ENCODE measurements at places on chromosomes 6 and 20.

GRCh38 chr20:3011752-3012151, 31.7 kb upstream of the GNRH2 start:
- no peak for DNase-seq

- no peak for DNase-seq
These were observed 150.9 kb upstream of the MLIP start for GRCh38 chr6:53960311-53960710.

GRCh38 chr6:33377171-33377570, 14.5 kb upstream of the KIFC1 start:
- no peak for DNase-seq

DNA sequence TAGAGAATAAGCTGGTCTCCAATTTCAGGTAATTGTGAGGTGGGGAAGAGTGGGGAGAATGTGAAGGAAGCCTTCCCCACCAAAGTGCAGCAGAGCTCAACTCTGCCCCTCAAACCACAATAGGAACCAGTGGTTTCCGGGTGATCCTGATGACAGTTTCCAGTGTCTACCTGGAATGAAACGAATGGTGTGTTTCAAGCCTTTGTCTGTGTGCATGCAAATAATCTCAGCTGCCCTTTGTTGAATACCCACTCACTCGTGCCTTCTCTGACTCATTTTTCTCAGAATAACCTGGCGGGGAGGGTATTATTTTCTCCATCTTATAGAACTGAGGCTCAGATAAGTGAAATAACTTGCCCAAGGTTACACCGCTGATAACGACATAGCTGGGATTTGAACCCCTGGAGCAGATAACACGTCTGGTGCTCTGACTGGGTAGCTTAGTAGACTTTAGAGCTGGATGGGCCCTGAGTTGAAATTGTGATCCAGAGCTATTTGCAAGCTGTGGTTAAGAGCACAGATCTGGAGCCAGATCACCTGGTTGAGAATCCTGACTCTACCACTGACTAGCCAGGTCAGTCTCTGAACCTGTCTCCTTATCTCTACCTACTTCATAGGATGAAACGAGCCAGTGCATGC, 85.1 kb downstream of the EYA2 start:
- no peak for DNase-seq

GRCh38 chr6:20870493-20870892, 336.2 kb downstream of the CDKAL1 start:
- DNase-seq = no peak

DNA sequence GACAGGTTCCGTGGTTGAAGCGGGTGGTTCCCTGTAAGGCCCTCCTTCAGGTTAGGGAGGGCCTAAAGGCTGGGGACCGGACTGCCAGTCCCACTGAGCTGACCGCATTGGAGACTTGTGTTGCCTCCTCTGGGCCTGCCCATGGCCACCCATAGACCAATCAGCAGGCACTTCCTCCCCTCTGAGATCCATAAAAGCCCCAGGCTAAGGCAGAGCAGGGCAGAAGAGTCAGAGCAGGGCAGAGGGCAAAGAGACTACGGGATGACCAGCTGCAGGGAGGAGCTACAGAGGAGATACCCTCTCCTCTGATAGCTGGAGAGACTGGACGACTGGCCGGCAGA, 537.4 kb downstream of the TENT5A start:
- no peak for DNase-seq

GRCh38 chr6:100573166-100573565, 108.4 kb upstream of the SIM1 start:
- no peak for DNase-seq

DNA sequence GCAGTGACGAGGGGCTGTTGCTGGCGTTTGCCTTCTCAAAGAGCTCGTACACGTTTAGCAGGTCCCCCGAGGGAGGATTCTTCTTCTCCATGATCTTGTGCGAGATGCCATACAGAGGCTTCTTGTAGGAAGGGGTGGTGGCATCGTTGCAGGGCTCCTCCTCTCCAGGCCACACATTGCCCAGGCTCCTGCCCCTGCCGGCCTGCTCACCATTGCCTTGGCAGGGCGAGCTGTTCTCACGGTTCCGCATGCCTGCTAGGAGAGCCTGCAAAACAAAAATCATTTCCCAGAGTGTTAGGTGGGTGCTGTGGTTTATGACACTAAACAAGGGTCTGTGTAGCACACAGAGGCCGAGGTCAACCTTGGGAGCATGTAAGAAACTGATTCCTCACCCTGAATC, 42.7 kb downstream of the MTRES1 start:
- DNase-seq = no peak

GRCh38 chr6:112180095-112180820, 74.1 kb downstream of the LAMA4 start:
- DNase-seq = peak; percentile 75

DNA sequence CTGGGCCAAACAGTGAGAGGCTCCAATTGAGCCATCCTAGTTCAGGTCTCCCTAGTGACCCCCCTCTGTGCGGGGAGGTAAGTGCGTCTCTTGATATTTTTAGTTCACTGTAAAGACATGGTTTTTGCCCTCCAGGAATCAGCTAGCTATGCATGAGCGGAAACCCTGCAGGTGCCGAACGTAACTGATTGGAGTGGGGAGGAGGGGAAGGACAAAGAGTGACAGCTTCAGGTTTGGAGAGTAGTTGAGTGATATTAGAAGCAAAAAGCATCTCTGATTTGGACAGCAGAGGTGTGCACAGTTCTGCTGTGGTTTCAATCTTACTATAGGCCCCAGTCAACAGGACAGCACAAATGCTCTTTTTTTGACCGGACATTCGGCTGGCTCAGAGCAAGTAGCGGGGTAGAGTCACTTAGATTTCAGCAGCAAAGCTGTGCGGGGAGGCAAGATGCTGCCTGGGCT, 31.8 kb downstream of the TBC1D7 start:
- DNase-seq = no peak

GRCh38 chr6:162459985-162460384, 267.6 kb downstream of the PRKN start:
- no peak for DNase-seq

GRCh38 chr6:168160506-168161370, 81.7 kb upstream of the FRMD1 start:
- DNase-seq = no peak

GRCh38 chr6:45504947-45505346, 127.2 kb upstream of the SUPT3H start:
- DNase-seq = no peak

DNA sequence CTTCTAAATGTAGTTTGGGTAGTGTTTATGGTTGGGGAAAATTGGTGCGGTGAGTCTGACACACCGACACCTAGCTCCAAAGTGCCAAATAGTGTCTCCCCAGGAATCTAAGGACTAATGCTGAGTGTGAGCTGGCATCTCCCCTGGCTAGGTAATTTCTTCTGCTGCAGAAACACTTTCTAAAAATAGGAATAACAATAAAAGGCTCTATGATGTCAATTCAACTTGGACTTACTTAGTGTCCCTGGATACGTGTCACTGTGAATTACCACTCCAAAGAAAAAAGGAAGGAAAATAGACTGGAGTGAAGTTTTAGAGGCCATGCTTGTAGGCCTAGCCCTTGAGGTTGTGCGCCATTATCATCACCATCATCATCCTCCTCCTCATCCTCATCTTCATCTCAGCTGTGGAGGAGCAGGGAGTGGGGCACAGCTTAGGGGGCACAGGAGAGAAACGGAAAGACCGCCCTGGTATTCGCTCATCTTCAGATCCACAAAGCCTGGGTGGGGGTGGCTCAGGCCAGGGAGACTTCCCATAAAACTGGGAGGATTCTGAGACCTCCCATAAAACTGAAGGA, 89.6 kb downstream of the TBC1D7 start:
- no peak for DNase-seq

- DNase-seq = no peak
These were observed 15.4 kb downstream of the ETV7 start for GRCh38 chr6:36372088-36372487.

DNA sequence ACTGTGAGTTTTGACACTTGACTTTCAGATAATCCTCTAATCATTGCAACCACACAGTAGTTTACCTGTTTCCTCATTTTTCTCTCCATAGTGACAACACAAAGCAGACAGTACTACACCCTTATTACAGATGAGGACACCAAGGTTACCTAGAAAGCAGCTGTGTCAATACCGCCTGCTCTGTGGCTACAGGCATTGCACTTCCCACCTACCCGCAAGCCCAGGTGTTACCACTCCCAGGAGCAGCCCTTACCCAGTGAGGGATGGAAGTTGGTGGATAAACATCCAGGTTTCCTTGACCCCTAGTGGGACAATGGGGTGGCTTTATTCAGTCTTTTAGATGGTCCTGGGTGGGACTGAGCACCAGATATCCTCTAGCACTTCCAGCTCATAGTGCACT, 503.6 kb downstream of the PTPRT start:
- DNase-seq = no peak

DNA sequence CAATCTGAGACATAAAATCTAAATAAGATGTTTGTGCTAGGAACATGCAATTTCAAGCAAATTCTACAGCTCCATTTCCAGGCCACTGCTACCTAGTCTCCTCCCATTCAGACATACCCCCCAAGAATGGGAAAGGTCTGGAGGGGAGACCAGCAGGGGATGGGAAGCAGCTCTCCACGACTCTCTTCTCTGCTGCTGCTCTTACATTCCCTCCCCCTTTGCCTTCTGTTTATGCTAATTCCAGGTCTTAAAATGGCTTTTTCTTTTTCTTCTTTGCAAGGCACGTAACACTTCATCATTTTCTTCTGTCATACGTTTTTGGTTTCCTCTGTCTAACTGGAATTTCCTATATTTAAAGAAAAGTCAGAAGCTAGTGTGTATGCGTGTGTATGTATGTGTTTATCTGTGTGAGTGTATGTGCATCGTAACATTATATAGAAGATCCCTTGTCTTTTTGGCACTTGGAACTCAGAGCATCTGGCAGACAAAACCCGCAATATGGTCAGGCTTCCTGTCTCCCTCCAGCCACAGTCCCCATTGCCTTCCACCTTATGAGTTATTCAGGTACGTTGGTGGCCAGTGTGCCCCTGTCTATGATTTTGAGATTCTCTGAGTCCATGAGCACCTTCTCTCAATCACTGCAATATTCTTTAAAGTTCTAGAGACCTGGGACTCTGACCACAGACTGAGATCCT, 493.7 kb downstream of the BTBD3 start:
- DNase-seq = no peak

- no peak for DNase-seq
These were observed 90.2 kb upstream of the TOX2 start for GRCh38 chr20:43824309-43825050.

- no peak for DNase-seq
These were observed 63.3 kb downstream of the AIG1 start for GRCh38 chr6:143123941-143124340.

GRCh38 chr6:136764517-136764993, 27.7 kb downstream of the MAP3K5 start:
- peak; percentile 49 for DNase-seq

DNA sequence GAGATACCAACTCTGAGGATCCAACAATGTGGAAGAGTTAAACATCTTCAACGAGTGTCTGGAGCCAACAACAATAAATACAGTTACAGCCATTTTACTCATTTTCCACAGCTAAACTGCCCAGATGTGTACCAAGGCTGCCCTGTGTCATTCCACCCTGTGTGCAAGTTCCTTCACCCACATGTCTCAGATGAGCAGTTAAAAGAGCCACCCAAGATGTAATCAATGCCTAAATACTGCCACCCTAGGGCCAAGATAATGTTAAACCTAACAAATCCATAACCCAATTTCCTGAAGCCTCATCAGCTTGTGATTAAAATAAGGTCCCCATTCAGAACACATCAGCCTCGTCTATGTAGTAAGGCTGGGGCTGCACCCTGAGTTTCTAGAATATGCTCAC, 59.9 kb downstream of the GMDS start:
- no peak for DNase-seq

DNA sequence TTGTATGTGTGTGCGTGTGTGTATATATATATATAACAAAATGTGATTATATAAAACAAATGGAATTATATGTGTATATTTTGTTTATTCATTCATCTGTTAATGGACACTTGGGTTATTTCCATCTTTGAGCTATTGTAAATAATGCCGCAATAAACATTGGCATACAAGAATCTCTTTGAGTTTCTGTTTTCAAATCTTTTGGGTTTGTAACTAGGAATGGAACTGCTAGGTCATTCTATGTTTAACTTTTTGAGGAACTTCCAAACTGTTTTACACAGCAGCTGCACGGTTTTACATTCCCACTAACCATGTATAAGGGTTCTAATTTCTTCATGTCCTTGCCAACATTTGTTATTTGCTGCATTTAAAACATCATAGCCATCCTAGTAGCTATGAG, 39.9 kb upstream of the TGM2 start:
- DNase-seq = no peak

DNA sequence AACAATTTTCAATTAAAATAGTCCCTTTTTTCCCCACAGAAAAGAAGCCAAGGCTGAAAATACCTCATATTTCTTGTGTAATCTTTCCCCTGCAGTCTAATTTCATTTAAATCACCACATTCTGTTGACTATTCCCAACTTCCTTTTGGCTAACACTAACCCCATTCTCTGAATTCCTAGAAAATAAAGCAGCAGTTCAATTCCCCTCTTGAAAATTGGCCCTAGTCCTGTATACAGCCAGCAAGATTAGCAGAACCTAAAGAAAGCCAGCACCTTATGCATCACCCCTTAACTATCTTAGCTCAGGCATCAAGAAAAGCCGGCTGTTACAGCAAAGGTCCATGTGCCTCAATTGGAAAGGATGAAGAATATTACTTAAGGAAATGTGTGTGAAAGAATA, 69.7 kb downstream of the MDN1 start:
- DNase-seq = no peak

GRCh38 chr6:39892490-39893129, 41.7 kb downstream of the MOCS1 start:
- peak; percentile 2 for DNase-seq

GRCh38 chr6:101266063-101266462, 127.4 kb upstream of the GRIK2 start:
- no peak for DNase-seq

GRCh38 chr6:157226761-157227160, 96.6 kb downstream of the TMEM242 start:
- DNase-seq = no peak

DNA sequence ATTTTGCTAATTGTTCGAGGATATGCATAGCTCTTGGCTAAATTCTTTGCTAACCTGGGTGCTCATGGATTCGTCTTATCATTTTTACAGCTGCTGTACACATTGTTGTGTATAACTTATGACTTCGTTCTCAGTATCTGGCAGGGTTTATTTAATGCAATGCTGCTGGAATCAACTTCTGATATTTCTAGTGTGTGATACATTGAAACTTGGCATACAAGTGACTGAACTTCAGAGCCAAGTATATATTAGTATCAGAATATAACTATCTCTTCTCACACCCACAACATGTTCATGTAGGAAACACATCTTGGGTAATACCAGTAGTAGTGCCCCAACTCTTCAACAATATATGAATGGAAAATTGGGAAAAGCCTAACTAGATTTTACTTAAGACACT, 764.2 kb downstream of the TENT5A start:
- DNase-seq = no peak

DNA sequence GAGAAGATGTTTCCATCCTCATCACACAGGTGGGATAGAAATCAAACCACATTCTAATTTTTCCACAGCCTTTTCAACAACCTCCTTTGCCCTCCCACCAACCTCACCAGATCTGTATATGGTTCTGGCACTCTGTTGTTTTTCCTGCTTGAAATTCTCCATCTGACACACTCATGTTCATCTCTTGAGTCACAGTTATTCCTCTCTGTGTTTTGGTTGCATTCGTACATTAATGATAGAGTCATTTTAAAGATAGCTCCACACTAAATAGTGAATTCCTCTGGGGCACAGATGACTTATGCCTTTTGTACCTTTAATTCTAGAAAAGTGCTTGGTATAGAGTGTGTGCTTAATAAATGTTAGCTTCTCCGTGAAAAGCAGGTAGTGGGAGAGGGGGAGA, 1.4 kb upstream of the GCLC start:
- no peak for DNase-seq

- no peak for DNase-seq
These were observed 536 bp downstream of the ZFP57 start for GRCh38 chr6:29680416-29680815.
